ENCODE measurements at places on chromosomes 6 and 20. TPM values are rescaled to one million over a fixed set of nuclear protein-coding genes. Genes with fewer than 3 reads are reported as not detected.

GRCh38 chr6:13479971-13480434, 7.4 kb downstream of the GFOD1 start:
- H3K36me3 ChIP-seq = no peaks in the 10 kb centered on the region
- H3K4me3 ChIP-seq = no peak overlapping the region
- H3K27ac ChIP-seq = no peak overlapping the region
- peaks cover 1% of the 10 kb centered on the region for H3K27me3 ChIP-seq
- no peak for DNase-seq

GRCh38 chr20:21101932-21102575, 4.1 kb downstream of the LINC00237 start:
- H3K36me3 ChIP-seq = peaks cover 6% of the 10 kb centered on the region
- DNase-seq = peak; percentile 10
- H3K4me1 ChIP-seq = peaks cover 46% of the 10 kb centered on the region

Gene CYP24A1
- 0.47 TPM for total RNA-seq

GRCh38 chr6:116105247-116105646, 4.6 kb downstream of the NT5DC1 start:
- H3K36me3 ChIP-seq = peaks cover 40% of the 10 kb centered on the region
- peaks cover 63% of the 10 kb centered on the region for H3K4me1 ChIP-seq
- no peak overlapping the region for H3K27ac ChIP-seq

DNA sequence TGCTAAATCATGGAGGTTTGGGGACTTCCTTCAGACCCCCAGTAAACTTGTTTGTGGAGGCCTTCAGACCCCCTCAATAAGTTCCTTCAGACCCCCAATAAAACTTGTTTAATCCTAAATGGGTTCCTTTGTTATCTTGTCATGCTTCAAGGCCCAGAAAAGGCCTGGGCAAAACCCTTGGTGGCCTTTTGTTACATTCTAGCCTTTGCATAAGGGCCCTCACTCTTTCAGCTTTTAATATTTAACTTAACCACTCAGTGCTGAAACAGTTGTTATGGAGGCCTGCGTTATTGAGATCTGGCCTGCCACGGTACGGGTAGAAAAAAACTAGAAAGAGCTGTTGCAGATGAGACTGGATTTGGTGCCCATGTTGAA, 4.3 kb upstream of the DYNLRB1 start:
- DNase-seq = no peak
- peaks cover 31% of the 10 kb centered on the region for H3K36me3 ChIP-seq
- peak overlapping the region; percentile 46 for H3K27ac ChIP-seq
- H3K4me3 ChIP-seq = no peak overlapping the region
- H3K4me1 ChIP-seq = peaks cover 23% of the 10 kb centered on the region

Gene ARMC2
- total RNA-seq = 9.4 TPM

Gene EMILIN3
- total RNA-seq = not detected

GRCh38 chr20:44109951-44110361, 77.0 kb downstream of the JPH2 start:
- no peak overlapping the region for H3K27ac ChIP-seq
- H3K4me1 ChIP-seq = no peaks in the 10 kb centered on the region
